ENCODE measurements at places on chromosomes 16 and 17.

DNA sequence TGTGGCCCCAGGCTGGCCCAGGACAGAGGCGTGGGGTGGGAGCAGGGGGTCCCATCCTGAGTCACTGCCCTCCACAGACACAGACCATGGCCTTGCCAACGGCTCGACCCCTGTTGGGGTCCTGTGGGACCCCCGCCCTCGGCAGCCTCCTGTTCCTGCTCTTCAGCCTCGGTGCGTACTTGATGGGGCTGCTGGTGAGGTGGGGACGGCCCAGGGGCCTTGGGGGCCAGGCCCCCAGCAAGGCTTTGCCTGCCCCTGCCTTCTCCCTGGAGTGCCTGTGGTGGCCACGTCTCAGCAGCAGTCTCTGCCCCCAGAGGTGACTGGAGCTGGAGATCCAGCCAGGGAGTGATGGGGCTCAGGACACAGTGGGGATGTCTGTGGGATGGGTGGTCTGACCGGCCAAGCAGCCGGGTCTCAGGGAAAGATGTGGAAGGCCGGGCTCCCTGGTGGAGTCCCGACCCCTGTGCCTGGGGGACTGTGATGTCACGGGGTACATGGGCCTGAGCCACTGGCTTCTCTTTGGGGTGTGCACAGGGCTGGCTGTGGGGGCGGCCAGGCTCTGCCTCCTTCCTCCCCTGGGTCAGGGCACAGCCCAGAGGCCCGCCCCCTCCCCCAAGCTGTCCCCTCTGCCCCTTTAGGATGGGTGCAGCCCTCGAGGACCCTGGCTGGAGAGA is 2.2 kb downstream of the MSLN start:
- no peak for DNase-seq

DNA sequence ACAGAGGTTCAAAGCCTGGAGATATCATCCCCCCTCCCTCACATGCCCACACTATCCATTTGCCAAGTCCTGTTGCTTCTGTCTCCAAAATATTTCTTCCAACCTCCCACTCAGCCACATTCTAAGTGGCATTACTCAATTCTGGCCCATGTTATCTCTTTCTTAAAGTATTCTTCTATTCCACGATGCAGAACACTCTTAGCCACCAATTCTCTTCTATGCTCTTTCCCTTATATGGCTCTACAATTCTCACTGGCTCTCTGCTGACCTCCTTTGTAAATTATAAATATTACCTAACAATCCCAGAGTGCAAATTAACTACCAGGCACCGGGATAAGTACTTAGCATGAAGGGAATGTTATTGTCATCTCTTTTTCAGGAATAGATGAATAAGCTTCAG is 82.4 kb downstream of the KCNJ2 start:
- no peak for DNase-seq

GRCh38 chr17:49249292-49249794 is 18.8 kb upstream of the PHOSPHO1 start:
- DNase-seq: peak; percentile 32

DNA sequence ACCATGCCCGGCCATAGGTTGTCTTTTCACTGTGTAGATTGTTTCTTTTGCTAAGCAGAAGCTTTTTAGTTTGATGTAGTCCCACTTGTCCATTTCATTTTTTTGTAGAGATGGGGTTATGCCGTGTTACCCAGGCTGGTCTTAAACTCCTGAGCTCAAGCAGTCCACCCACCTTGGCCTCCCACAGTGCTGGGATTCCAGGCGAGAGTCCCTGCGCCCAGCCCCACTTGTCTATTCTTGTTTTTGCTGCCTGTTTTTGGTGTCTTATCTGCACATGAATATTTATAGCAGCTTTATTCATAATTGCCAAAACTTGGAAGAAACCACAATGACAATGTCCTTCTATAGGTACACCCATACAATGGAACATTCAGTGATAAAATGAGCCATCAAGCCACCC is 18.8 kb upstream of the SBK1 start:
- no peak for DNase-seq

- DNase-seq: no peak
Observed at GRCh38 chr16:2711370-2712062, 8.5 kb downstream of the PRSS27 start.

DNA sequence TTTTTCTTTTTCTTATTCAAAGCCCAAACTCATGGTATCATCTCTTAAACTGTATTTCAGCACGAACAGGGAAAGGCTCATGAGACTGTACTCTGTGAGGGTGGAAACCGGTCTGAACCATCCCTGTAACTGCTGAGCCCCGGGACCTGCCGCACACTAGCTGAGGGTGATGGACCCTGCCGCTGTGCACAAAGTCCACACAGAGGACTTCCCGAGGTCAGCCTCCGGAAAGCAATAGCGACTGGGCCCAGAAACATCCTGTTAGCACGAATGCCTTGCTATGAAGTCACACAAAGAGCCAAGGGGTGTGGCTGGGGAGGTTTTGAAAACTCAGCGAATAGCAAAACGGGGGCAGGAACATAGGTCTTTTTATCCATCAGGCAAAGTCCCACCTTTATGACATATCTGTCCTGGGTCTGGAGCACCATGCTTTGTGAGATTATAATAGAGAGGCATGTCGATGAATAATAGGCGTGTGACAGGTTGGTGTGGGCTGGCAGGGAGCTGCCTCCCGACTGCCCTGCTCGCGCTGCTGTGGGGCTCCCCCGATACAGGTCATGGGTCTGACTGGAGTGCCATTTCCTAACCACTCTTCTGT is 33.4 kb downstream of the CDK5R1 start:
- no peak for DNase-seq

- DNase-seq: no peak
Observed at GRCh38 chr16:74463888-74464287, 42.6 kb upstream of the CLEC18B start.

DNA sequence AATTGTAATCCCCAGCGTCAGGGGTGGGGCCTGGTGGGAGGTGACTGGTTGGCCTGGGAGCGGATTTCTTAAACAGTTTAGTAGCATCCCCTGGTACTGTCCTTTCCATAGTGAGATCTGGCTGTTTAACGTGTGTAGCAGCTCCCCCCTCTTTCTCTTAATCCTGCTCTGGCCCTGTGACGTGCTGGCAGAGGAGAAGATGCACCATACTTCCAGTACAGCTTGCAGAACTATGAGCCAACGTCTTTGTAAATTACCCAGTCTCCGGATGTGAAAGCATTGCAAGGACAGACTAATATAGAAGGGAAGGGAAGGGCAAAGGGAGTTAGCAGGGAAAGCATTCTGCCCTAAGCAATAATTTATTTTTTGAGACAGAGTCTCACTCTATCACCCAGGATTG is 83.9 kb downstream of the RMI2 start:
- DNase-seq: no peak
